ENCODE measurements at places on chromosomes 5 and 9.

DNA sequence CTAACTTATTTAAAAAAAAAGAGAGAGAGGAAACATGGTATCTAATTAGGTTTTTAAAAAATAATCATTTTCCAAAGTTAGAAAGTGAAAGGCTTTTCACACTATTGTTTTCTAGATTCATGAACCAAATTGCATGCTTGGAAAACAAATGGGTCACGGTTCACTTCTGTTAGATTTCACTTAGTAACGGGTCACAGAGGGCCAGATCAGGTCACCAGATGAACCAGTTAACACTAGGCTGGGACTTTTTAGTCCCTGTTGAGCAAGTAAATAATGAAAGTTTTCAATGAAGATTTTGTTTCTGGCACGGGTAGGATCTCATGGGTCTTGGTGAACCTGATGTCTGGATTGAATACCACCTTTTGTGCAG lies 207.2 kb upstream of the RFX3 start:
- DNase-seq, result no peak

GRCh38 chr5:138596105-138596881 lies 21.1 kb upstream of the HSPA9 start:
- no peak for DNase-seq

GRCh38 chr5:83313436-83313835 lies 158.1 kb upstream of the VCAN start:
- DNase-seq, result no peak

DNA sequence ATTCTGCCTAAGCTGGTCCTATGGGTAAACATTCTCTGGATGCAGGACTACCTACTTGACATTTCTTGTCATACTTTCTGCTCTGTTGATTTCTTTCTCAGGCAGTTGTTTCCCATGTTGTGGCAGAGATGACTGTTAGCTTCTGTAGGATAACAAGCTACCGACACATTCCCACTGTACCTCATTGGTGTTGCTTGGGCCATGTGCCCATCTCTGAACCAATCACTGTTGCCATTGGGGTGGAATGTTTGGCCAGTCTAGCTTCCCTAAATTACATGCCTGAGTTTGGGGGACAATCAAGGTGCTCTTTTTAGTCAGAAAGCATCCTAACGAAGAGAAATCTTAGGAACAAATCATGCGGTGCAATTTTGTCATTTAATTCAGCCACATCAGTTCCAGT lies 212.0 kb downstream of the KDM4C start:
- no peak for DNase-seq

- DNase-seq, result no peak
These were observed 12.1 kb downstream of the NOTCH1 start for GRCh38 chr9:136533775-136534157.

GRCh38 chr9:91720313-91720712 lies 229.7 kb downstream of the ROR2 start:
- DNase-seq, result no peak

DNA sequence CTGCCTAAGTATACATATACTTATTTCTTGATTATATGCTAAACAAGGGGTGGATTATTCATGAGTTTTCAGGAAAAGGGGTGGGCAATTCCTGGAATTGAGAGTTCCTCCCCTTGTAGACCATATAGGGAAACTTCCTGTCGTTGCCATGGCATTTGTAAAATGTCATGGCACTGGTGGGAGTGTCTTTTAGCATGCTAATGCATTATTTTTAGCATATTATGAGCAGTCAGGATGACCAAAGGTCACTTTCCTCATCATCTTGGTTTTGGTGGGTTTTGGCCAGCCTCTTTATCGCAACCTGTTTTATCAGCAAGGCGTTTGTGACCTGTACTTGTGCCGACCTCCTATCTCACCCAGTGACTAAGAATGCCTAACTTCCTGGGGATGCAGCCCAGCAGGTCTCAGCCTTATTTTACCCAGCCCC lies 80.9 kb downstream of the ALDH7A1 start:
- no peak for DNase-seq

- DNase-seq, result no peak
These were observed 382.2 kb downstream of the ENC1 start for GRCh38 chr5:74258314-74258665.

- DNase-seq, result no peak
These were observed 33.4 kb downstream of the SLCO4C1 start for GRCh38 chr5:102262688-102263087.

DNA sequence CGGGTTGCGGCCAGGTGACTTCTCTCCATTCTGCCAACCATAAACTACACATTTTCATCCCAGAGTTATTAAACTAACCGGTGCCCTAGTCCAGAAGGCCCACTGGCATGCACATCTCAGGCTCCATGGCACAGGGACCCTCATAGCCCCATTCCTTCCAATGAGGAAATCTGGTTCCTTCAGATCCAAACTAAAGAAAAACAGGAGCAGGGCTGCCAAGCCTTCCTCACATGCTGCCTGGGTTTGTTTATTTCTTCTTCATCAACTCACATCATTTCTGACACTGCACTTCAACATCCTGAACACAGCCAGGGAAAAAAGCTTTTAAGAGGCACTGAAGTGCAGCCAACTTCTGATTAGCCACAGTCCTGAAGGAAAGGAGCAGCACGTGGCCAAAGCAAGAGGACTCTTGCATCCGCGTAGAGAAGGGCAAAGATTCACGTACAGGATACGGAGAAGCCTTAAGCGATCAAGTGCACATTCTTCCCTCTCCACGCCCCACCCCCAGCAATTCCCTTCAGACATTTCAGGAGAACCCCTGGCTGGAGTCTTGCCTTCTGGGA lies 22.5 kb downstream of the LHFPL2 start:
- DNase-seq, result no peak

All from small intestine (tissue), 16 donors.